ENCODE measurements at places on chromosomes 1 and 21.

DNA sequence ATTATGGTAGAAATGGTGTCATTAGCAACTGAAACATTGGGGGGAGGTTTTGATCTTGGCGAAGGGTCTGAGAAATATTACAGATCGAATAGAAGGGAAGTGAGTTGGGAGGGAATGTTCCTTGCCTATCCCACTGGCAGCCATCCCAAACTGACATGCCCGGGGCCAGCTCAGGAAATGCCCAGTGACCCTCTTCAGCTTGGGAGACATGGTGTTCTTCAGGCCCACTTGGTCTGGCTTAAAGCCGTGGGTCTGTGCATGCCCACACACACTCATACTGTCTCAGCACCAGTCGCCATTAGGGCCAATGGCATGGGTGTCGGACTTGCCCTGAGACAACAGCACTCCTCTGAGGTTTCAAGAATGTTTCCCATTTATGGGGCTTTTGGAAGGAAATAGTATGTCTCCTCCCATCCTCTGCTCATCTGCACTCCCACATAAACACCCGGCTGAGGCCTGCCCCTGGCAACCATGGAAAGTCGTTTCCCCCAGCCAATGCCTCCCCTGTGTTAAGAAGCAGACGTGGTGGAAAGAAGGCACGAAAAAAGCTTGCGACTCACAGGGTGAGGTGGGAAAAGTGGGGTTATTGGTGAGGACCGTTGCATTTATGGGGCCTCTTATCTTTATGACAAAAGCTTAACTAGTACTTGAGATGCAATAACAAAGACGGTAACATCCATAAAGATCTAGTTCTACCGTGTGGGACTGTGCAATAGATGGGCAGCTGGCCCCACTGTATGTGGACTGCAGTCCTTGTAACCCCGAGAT lies 2.0 kb downstream of the RNF186 start:
- DNase-seq: no peak

GRCh38 chr1:247935781-247936180 lies 11.1 kb downstream of the OR2AJ1 start:
- no peak for DNase-seq

- DNase-seq: peak; percentile 21
Measured at GRCh38 chr1:180231936-180232335, 1.9 kb downstream of the LHX4 start.

- no peak for DNase-seq
Measured at GRCh38 chr1:3185896-3186525, 117.0 kb downstream of the PRDM16 start.

GRCh38 chr1:229887043-229887822 lies 179.8 kb upstream of the GALNT2 start:
- DNase-seq: no peak

- no peak for DNase-seq
Measured at GRCh38 chr1:165395478-165395877, 39.0 kb upstream of the LMX1A start.

DNA sequence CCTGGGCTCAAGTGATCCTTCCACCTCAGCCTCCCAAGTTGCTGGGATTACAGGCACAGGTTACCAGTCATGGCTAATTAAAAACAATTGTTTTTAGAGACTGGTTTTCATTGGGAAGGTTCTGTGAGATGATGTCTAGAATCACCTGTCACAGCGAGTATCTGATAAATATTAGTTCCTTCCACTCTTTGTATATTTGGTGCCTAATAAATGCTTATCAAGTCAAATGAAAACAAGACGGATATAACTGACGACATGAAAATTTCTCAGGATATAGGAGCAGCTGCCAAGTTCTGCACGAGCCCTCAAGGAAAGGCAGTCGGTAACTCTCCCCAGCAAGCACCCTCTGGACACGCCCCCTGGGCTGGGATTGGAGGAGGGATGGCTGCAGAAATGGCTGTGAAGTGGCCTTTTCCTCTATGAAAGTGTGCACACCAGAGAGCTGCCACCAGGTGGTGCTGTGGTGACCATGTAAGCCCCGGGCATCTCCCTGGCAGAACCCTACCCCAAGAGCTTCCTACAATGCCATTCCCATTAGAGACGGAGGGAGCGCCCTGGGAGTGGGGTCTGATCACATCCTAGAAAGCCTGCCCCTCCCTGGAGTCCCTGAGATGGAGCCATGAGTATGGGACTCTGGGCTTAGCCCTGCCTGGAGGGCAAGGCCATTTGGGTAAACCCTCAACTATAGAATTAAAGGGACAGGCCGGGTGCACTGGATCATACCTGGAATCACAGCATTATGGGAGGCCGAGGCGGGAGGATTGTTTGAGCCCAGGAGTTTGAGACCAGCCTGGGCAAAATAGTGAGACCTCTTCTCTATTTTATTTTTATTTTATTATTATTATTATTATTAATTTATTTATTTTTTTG lies 50.9 kb downstream of the HTR6 start:
- peak; percentile 92 for DNase-seq

- no peak for DNase-seq
Measured at GRCh38 chr1:221559911-221560310, 182.0 kb downstream of the DUSP10 start.

DNA sequence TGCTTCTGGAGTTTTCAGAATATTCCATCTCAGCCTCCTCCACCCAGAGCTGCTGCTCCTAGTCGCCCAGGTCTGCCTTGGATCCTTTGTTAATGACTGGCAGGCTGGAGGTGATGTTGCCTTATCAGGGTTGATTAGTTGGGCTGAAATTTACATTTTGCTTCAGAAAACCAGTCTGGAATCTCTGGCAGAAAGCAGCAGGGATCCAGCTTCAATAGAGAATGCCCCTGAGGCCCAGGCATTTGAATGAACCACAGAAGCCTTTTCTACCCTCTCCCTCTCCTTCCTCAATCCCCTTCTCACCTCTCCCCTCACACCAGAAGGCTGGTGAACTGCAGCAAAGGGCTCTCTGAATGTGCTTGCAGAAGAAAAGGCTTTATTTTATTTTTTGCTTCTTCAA lies 83.2 kb downstream of the PLXNA2 start:
- DNase-seq: no peak

DNA sequence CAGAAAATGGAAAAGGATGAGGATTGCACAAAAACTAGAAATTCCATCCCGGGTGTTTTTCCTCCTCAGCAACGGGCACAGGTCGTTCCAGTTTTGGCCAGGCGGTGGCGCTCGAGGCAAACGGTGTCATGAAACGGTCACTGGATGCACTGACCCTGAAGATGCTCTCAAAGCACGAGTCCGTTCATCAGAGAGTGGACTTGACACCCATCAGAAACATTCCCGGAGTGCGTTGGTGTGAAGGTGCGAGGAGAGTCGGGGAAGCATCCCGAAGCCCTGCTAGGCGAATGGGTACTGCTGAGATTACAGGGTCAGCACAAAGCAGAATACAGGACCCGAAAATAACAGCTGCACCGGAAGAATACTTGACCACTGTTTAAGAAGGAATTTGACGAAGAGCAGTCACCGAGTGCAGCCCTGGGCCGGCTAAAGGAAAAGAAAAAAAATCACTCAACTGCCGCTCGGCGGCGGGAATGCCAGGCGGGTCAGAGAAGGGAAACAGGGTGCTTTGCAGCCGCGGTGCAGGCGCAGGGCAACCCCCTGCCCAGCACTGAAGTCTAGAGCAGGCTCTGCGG lies 71.7 kb upstream of the ETS2 start:
- DNase-seq: peak; percentile 76

DNA sequence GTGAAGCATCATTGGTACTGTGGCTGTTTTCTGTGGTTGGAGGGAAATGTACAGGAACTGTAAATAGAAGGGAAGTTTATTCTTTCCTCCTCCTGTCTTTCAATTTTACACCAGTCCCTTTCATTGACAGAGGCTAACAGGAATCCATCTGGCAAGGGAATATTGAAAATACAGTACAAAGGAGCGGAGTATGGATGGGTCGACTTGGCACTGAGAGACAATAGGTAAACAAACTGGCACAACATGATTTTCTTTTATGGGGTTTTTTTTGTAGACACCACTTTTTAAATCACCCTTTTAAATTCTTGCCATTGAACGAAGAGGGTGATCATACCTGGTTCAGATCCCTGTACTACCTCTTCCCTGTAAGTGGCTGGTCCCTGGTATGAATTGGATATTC lies 341.3 kb downstream of the RWDD3 start:
- no peak for DNase-seq

DNA sequence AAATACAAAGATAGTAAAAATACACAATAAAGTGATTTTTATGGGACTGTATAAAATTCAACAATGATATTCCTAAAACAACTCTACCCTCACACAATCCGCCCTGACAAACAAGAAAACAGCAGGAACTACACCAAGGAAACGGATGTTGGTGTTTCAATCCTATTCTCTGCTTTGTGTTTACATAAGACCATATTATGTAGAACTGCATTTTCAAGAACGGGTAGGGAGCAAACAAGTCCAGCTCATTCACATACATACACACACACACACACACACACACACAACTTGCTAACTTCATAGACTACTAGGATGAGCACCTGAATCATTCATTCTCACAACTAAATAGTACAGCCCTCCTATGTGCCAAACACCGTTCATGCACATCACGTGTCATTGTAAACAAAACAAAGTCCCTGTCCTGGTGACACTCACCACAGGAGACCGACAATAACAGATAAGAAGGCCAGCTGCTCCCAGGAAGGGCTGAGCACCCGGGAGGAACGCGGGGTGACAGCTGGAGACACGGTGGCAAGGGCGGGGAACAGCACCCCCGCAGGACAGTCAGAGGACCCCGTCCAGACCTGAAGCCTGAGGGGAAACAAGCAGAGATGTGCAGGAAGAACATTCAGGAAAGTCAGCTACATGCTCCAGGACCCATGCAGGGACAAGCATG lies 43.0 kb downstream of the NPHP4 start:
- DNase-seq: no peak

- DNase-seq: no peak
Measured at GRCh38 chr1:116948046-116948445, 38.3 kb downstream of the PTGFRN start.

DNA sequence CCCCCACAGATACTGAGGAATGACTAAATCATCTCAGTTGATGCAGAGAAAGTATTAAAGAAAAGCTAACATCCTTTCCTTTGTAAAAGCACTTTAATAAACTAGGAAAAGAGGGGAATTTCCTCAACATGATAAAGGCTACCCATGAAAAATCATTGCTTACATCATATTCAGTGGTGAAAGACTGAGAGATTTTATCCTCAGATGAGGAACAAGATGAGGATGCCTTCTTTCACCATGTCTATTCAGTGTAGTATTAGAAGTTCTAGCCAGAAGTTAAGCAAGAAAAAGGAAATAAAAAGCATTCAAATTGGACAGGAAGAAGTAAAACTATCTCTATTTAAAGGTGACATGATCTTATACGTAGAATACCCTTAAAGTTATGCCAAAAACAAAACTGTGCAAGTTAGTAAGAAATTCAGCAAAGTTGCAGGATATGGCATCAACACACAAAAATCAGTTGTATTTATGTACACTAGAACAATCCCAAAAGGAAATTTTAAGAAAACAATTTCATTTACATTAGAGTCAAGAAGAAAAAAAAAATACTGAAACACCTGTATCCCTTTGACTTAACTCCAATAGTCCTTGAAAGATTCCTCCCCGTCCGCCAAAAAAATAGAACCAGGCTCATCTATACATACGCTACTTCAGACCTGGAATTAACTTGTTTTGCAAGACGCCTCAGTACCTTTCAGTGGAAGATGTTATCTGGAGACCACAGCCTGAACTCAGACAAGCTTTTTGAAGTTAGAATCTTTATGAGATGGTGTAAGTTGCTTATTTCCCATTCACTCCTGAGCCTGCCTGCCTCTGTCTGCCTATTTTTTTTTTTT lies 17.5 kb downstream of the ZMYM4 start:
- no peak for DNase-seq

DNA sequence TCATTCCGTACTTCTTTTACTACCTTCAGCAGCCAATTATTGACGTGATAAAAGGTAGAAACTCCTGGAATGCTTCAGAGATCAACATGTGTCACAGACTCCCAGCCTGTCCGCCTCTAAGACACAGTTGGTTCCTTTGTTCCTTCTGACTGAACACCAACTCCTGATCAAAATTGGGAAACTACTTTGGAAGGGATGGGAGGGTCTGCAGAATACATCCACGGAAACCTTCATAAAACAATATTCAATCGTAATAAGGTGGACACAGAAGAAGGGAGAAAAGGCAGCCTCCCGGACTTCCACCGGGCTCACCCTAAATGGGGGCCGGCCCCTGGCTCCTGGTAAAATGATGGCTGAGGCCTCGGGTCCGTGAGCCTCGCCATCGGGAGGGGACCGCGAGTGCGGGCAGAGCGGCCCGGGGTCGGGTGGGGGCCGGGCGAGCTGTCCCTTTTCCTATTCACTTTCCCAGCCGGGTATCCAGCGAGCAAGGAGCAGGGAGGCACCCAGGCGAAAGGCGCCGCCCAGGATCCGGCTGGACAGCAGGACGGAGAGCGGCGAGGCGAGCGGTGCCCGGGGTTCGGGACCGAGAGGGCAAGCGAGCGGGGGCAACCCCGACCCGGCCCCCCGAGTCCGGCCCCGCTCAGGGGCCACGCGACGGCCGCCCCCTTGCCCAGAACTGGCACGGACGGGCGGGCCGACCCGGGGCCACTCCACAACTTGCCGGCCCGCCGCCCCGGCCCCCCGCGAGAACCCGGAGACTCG lies 805 bp downstream of the NRIP1 start:
- no peak for DNase-seq

DNA sequence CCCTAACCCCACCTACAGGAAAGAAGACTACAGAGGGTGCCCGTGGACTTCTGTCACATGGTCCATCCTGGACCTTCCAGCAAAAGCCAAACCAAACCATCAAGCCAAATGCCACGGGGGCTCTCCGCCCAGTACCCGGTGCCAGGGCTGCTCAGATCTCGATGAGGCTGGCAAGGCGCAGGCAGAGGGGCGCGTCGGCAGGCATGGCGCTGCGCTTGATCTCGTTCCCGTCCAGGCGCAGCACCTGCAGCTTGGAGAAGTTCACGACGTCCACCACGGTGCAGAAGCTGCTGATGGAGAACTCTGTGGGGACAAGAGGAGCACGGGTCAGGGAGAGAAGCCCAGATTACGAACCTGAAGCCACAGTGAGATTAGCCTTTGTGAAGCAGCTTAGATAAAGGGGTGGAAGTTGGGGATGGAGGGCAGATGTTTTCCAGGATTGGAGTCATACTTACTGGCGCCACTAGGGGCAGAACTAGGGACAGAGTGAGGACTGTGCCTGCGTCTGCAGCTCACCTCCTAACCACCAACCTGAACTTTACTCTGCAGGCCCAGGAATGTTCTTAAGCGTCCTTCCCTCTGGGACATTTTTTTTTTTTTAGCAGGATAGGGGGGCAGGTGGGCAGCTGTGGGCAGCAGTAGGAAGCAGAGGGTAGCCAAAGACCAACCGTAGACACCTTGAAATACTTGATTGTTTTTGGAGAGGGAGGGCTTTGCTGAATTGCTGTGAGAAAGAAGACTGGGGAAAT lies 8.6 kb downstream of the FMOD start:
- peak; percentile 65 for DNase-seq

GRCh38 chr1:165397944-165398343 lies 41.4 kb upstream of the LMX1A start:
- DNase-seq: peak; percentile 47

Data from activated naive CD4-positive, alpha-beta T cell treated with anti-CD3 and anti-CD28 coated beads, Interleukin-2, amount 10 ng/mL, durations not matched to agents 7 days and 5 days (primary cell).